ENCODE measurements at places on chromosomes 11 and 22.

GRCh38 chr11:110425751-110426545, 3.8 kb upstream of the FDX1 start:
- no peak for DNase-seq

DNA sequence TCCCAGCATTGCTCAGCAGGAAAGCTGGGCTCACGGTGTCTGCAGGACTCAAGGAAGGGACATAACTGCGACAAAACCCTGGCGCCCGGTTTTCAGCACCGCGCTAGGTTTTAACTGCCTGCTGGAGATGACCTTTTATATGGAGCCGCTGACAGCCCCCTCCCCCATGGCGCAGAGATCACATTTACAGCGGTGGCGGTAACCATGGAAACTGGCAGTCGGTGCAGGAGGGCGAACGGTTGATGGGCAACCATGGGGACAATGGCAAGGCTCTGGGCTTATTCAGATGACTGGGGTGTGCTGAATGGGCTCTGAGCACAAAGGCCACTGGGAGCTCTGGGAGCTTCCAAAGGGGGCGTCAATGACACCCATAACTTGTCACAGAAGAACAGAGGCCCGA, 37.2 kb downstream of the CELSR1 start:
- DNase-seq: no peak

GRCh38 chr22:41933411-41934177, 7.0 kb upstream of the TNFRSF13C start:
- DNase-seq: no peak

- DNase-seq: no peak
Measured at GRCh38 chr22:42321908-42322561, 51.6 kb upstream of the TCF20 start.

- no peak for DNase-seq
Measured at GRCh38 chr11:74826901-74827300, 78.3 kb downstream of the RNF169 start.

GRCh38 chr22:30325065-30325720, 1.5 kb downstream of the TBC1D10A start:
- DNase-seq: no peak

GRCh38 chr22:35470903-35471321, 69.7 kb upstream of the RASD2 start:
- no peak for DNase-seq
